Central memory CD4-positive, alpha-beta T cell (primary cell): ENCODE measurements at places on chromosomes 7 and 10.

- no peak for DNase-seq
Observed at GRCh38 chr7:11524476-11525397, 307.3 kb downstream of the THSD7A start.

DNA sequence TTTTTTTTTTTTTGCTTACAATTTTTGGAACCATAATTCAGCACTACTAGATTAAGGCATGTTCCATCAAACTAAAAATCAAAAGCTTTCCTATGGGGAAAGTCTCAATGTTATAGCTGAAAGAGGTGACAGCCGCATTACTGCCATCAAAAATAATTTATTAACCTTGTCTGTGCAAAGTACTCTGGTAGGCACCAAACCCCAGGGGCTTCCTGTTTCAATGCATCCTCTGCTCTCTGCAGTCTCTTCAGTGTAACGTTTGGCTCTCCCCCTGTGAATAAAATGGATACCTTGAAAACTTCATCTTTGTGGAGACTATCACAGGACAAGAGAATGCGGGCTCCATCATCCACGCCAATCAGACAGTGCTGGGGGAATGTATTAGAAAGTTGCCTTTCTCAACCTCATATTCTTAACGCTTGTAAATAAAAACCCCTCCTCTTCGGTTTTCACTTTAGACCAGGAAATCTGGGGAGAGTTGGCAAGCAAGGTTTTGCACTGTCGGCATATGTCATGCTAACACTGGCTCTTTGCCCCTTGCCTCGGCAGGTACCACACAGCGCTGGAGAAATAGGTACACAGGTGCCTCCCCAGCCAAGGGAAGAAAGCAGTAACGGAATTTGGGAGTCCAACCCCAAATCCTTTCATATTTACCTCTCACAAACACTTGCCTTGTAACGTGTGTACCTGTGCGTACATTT is 1.6 kb upstream of the NRG3 start:
- DNase-seq = no peak

GRCh38 chr7:14351167-14351566 is 361.7 kb upstream of the ETV1 start:
- DNase-seq = no peak

DNA sequence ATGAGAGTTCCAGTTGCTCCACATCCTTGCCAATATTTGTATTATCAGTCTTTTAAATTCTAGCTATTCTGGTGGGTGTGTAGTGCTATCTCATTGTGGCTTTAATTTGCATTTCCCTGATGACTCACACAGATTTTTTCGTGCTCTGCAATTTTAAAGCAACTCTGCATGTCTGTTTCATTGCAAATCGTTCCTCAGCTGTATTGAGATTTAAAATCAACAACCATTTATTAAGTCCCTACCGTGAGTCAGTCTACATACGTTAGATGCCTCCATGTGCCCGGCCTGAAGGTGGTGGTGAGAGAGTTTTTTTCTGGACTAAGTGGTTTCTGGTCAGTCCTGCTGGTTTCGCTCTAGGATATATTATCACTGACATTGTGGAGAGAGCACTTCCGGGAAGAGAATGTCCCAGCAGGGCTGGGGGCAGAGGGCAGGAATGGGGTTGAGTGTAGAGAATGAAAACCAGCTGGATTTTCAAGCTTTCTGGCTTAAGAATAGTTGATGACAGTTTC is 8.4 kb upstream of the HYCC1 start:
- no peak for DNase-seq

DNA sequence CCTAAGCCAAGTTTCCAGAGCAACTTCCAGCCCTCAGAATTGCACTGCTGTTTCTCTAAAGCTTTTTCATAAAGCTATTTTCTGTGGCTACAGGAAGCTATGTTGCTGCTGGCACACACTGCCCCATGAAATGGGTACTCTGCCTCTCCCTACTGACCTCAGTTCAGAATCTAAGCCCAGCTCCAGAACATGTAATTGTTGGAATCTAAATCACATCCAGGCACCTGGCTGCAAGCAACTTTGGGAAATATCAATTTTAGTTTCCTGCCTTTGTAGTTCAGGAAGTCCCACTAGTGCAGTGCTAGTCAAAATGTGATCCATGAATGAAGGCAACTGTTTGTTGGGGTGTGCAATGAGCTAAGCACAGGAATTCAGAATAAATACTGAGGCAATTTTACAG is 226.2 kb downstream of the THSD7A start:
- no peak for DNase-seq

DNA sequence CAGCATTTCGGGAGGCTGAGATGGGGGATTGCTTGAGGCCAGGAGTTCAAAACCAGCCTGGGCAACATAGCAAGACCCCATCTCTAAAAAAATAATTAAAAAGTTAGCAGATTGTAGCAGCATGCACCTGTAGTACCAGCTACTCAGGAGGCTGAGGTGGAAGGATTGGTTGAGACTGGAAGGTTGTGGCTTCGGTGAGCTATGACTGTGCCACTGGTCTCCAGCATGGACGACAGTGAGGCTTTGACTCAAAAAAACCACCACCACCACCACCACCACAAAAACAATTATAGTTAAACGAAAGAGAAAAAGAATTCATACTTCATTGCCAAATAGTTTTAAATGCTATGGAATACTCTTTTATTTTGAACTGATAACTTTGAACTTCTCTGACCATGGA is 63.4 kb downstream of the VTI1A start:
- no peak for DNase-seq
